ENCODE measurements at places on chromosomes 12 and 14.

DNA sequence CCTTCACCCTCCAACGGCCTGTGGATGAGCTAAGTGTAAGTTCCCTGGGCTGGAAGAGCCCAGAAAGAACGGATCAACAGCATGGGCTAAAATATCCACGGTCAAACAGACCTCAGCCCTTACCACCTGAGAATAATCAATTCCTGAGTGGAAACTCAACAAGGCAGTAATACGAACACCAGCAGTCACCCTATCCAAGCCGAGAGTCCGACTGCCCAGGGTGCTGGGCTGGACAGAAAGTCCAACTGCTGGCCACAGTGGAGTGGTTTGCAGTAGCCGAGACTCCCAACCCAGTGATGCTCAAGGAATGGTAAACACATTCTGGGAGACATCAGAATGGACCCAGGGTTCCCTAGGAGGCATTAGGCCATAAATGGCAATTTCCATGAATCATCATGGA is 36.8 kb downstream of the ANO2 start:
- no peaks in the 10 kb centered on the region for H3K27me3 ChIP-seq
- H3K4me1 ChIP-seq, result no peaks in the 10 kb centered on the region
- H3K27ac ChIP-seq, result no peak overlapping the region
- no peaks in the 10 kb centered on the region for H3K36me3 ChIP-seq
- no peak for DNase-seq
- H3K4me3 ChIP-seq, result no peak overlapping the region

- H3K36me3 ChIP-seq, result no peaks in the 10 kb centered on the region
- H3K27me3 ChIP-seq, result peaks cover 5% of the 10 kb centered on the region
- H3K27ac ChIP-seq, result no peak overlapping the region
- no peak overlapping the region for H3K4me3 ChIP-seq
Observed at GRCh38 chr14:28755198-28755815, 11.3 kb upstream of the FOXG1 start.

GRCh38 chr12:96466939-96467751 is 22.2 kb upstream of the CFAP54 start:
- no peaks in the 10 kb centered on the region for H3K36me3 ChIP-seq
- H3K27ac ChIP-seq, result no peak overlapping the region
- H3K27me3 ChIP-seq, result no peaks in the 10 kb centered on the region
- no peak for DNase-seq

DNA sequence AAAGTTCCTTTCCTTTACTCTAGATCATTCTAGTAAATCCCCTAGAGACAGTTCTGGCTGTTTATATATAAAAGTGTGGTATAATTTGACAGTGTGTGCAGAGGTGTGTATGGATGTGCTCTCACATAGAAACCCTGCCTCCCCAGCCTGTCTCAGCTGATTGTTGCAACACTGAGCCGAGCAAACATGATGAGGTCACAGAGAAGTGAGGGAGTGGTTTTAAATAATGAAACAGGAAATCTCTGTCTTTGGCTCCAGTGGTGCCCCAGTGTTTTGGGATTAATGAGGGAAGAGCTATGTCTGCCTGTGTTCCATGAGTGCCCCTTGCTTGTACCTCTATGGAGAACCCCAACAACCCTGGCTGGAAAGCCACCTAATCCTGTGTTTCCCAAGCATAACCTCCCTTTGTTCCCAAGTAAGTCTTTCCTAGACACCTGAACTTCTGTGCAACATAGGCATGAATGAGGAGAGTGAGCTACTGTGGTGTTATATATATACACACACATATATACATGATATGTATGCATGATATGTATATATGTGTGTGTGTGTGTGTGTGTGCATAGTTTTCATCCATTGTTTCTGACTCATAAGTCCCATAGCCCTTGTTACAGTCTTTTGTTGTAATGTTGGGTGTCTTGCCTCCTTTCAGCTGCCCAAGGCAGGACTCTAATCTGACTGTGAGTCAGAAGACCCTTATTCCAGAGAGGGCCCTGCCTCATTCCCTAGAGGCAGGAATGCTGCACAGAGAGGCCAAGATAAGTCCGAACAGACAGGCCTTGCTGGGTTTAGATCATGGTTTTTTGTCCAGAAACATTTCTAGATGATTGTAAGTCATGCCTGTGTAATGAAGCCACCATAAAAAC is 18.0 kb downstream of the TRAF3 start:
- no peaks in the 10 kb centered on the region for H3K27me3 ChIP-seq
- H3K4me1 ChIP-seq, result no peaks in the 10 kb centered on the region
- DNase-seq, result no peak
- H3K36me3 ChIP-seq, result no peaks in the 10 kb centered on the region
